ENCODE measurements at places on chromosomes 6 and 20. TPM values are rescaled to one million over a fixed set of nuclear protein-coding genes. Genes with fewer than 3 reads are reported as not detected.

The MAP7 gene
- 32.5 TPM for total RNA-seq

The THBD gene
- not detected for total RNA-seq

The ZNF337 gene
- 15.7 TPM for total RNA-seq

The KIAA0408 gene
- total RNA-seq, result 3.7 TPM

The CRISP2 gene
- total RNA-seq, result not detected

The RIOK1 gene
- total RNA-seq, result 32.8 TPM

The HSPA1L gene
- total RNA-seq, result 0.29 TPM

The PRELID3B gene
- 108 TPM for total RNA-seq

The C6orf58 gene
- total RNA-seq, result not detected

All from SK-MEL-5 (cell line).